ENCODE measurements at places on chromosomes 2 and 18. TPM values are rescaled to one million over a fixed set of nuclear protein-coding genes. Genes with fewer than 3 reads are reported as not detected.

DNA sequence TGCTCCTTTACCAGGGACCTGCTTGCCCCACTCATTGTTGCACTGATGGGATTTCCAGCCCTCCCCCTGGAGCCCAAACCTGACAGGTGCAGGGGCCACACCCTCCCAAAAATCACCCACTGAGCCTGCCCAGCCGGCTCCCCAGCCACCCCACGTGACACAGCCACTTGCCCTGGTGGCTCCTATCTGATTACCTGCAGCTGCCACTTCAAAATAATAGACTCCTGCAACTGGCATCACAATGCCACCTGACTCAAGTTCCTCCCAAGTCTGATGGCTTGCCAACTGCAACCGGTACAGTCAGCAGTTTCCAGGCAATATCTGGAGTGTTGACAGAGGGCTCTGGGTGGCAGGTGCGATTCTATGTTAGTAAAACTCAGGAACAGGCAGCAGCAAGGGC, 66.2 kb downstream of the CRACDL start:
- no peak for DNase-seq

DNA sequence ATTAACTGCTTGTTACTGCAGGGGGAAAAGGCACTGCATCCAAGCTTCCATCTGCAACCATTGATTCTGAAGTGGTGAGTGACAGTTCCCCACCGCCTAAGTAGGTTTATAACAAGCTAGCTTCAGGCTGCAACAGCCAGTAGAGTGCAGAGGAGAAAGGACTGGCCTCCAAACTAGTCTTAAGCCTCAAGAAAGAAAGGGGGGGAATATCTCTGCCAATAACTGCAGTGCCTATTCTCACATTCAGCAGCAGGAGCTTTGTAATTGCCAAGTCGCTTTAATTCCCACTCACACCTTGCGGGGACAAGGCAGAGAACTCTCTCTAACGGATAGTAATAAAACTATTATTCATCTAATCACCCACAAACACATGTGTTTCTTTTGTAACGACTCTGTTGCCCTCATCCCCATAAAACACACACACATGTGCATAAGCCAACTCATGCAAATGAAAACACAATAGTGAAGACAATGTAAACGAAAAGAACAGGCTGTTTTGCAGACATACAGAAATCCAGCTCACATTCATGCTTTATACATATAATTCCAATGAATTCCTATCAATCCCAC, 1963.3 kb upstream of the PIK3C3 start:
- DNase-seq = no peak

GRCh38 chr2:51633073-51633472, 601.1 kb upstream of the NRXN1 start:
- DNase-seq = no peak

GRCh38 chr2:44071454-44072046, 75.8 kb upstream of the LRPPRC start:
- no peak for DNase-seq

DNA sequence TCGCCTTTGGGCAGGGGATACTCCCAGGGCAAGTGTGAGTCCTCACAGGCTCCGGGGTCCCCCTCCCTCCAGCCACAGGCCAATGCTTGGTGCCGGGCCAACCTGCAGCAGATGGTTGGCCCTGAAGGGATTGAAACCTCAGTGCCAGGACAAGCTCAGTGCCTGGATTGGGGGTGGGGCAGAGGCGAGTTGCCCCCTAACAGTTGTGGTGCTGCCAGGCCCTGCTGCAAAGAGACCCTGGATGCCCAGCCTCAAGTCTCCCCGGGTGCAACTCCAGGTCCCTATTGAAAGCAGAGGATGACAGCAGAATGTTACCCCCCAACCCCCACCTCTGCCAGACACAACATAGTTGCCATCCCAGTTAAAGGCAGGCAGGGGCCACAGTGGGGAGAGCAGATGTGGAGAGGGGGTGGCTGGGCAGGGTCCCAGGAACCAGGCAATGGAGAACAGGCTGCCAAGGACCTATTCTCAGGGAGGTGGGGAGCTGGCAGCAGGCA, 9.5 kb upstream of the RNF103 start:
- DNase-seq = no peak

- DNase-seq = no peak
Measured at GRCh38 chr2:185373229-185373628, 365.4 kb upstream of the FSIP2 start.

The TCF23 gene
- total RNA-seq = not detected

Data from CD8-positive, alpha-beta memory T cell (primary cell).